CMK (cell line): ENCODE measurements at places on chromosomes 16 and 17.

- DNase-seq: no peak
These were observed 103.0 kb downstream of the SYCE1L start for GRCh38 chr16:77302249-77302648.

DNA sequence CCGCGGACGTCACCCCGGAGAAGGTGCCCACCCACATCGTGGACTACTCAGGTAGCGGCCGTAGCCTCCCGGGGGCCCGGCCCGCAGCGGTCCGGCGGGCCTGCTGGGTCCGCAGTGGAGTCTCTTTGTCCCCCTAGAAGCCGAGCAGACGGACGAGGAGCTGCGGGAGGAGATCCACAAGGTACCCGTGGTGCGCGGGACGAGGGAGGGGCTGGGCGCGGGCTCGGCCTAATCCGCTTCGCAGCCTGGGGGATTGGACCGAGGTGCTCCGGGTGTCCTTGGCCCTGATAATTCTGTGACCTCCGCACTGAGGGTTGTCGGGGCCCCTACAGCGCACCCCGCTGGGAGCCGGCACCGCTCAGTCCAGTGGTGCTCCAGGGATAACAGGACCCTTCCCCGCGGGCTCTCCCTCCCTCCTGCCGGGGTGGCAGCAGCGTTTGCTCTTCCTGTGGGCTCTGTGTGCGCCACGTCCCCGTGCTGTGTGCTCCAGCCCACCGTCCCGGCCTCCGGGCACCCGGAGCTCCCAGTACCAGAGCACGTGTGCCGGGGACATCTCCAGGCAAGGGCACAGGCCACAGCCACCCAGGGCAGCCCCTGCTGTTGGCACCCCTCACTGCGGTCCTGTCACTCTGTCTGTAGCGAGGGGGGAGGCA lies 713 bp downstream of the RHOT2 start:
- DNase-seq: no peak

GRCh38 chr17:63955232-63955631 lies 17.5 kb downstream of the SCN4A start:
- no peak for DNase-seq

DNA sequence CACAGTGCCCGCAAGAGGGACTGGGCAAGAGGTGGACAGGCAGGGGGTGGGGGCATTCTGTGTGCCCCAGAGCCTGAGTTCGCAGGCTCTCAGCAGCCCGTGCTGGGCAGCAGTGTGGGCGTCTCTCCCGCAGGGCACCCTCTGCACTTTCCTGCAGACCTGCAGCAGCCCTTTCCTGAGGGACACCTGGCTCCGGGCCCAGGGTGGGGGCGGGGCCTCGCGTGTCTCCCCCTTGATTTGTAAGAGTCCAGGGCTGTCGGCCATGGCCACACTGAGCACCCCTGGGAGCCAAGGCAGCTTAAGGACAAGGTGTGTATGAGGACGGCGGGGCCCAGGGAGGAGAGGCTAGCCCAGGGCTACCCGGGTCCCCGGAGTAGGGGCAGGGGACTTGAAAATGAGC lies 33.4 kb upstream of the SLC38A10 start:
- no peak for DNase-seq

DNA sequence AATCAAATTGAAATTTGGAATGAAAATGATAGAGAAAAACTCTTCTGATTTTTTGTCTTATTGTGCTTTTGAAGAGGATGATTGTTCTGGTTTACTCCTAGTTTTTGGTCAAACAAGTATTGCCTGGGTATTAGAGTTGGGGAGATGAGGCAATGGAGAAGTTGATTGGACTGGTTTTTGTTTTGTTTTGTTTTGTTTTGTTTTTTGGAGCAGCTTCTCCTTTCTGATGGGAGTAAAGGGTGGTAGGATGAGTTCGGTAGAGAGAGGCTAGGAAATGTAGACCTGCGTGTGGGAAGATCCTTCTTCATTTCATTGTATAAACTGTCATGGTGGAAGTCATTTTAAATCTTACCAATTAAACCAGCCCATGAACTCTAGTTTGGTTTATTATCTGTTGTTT lies 17.7 kb downstream of the ATP6V0A1 start:
- no peak for DNase-seq

- no peak for DNase-seq
These were observed 9.0 kb downstream of the TTYH2 start for GRCh38 chr17:74222399-74222798.

GRCh38 chr17:47902039-47902744 lies 6.2 kb downstream of the SP2 start:
- no peak for DNase-seq

DNA sequence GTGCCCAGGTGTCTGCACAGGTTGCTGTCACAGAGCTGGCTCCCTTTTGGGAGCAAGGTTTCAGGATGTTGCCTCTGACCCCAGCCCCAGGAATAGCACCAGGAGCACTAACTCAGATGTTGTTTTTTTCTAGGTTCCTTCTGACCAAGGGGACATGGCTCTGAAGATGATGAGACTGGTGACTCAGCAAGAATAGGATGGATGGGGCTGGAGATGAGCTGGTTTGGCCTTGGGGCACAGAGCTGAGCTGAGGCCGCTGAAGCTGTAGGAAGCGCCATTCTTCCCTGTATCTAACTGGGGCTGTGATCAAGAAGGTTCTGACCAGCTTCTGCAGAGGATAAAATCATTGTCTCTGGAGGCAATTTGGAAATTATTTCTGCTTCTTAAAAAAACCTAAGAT lies 28.1 kb downstream of the SCPEP1 start:
- DNase-seq: no peak

DNA sequence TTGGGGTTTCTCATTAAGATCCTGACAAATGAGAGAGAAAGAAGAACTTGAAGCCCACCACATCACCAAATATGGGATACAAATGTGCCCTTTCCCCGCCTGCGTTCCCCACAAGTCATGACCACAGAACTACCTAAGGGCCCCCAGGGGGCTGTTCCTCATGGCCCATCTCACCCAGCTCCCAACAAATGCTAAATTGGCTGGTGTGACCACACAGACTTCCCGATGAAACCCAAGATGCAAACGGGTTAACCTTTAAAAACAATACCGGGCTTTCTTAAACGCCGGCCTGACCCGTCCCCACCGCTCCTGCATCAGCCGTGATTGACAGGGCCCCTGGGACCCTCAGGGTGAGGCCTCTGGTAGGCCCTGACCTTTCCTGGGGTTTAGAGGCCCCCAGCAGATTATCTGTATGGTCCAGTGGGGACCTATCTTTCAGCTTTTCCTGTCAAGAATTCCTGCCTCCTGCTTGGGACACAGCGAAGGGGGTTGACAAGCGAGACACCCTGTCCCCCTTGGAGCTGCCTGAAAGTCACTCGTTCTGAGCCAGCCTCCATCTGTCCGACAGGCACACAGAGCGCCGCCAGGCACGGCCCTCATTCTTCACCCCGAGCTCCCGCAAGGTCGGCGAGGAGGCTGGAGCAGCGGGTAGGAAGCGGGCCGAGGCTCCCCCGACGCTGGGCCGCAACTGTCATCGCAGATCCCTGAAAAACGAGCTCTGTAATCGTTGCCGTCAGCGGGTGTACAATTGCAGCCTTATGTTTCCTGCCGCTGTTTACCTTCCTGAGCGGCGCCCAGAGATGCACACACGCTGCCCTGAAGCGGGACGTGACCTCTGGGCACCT lies 300.1 kb downstream of the FOXL1 start:
- no peak for DNase-seq

GRCh38 chr17:21042458-21043295 lies at the start of gene USP22:
Gene USP22 (minus strand): TSS chr17:21043011. CDS start chr17:21042835, 176 bp downstream.
- no peak for DNase-seq

DNA sequence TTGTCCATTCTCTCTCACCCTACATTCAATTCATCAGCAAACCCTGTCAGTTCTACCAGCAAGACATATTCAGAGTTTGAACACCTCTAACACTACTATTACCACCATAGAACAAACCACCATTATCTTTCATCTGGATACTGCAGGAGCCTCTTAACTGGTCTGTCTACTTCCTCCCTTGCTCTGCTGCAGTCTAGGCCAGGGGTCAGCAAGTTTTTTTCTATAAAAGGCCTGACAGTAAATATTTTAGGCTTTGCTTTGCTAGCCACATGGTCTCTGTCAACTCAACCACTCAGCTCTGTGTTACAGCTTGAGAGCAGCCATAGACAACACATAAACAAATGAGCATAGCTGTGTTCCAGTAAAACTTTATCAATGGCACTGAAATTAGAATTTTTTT lies 13.8 kb downstream of the KCTD19 start:
- no peak for DNase-seq

GRCh38 chr16:70331588-70332358 lies 14.9 kb upstream of the DDX19A start:
- DNase-seq: no peak

DNA sequence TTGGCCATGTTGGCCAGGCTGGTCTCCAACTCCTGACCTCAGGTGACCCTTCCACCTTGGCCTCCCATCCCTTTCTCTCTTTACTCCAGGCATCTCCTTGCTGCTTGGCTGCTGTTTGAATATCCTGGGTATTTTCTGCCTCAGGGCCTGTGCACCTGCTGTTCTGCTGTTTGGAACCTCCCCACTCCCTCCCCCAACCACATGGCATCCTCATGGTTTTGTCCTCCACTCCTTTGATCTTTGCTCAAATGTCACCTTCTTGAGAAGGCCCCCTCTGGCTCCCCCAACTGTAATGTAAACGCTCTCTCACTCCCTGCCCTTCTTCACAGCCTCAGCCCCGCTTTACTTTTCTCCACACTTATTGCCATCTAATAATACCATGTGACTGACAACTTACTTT lies 152.0 kb downstream of the GSG1L start:
- DNase-seq: no peak

DNA sequence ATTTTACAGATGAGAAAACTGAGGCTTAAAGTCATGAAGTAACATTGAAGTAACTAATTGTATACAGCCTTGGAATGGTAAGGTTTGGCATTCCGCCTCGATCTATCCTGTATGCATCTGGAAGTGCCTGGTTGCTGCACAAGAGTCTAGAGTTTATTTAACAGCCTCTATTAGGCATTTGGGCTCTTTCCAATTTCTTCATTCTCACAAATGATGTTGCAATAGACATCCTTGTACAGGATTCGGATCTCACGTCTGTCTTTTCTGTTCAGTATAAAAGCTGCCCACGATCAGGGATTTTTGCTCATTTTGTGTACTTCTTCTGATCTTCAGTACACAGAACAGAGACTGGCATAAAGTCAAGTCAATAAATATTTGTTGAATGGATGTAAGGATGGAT lies 100.5 kb downstream of the AIPL1 start:
- no peak for DNase-seq

GRCh38 chr17:36879027-36879426 lies 58.2 kb upstream of the LHX1 start:
- DNase-seq: no peak

DNA sequence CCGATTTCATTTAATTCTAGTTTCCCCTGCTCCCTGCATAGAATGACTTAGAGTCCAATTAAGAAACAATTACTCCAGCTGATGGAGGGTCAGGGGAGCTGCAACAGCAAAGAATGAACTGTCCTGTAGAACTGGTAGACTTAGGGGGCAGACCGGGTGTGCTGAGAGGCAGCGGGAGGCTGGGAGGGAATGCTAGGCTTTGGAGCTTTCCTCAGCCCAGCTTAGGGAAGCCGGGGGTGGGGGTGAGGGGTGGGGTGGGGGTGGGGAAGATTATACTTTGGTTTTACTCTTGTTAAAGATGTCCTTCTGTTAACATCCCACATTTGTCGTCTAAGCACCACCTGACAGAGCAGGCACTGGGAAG lies 458.6 kb upstream of the ASIC2 start:
- no peak for DNase-seq

- no peak for DNase-seq
These were observed 1.7 kb upstream of the AKTIP start for GRCh38 chr16:53504665-53505064.

DNA sequence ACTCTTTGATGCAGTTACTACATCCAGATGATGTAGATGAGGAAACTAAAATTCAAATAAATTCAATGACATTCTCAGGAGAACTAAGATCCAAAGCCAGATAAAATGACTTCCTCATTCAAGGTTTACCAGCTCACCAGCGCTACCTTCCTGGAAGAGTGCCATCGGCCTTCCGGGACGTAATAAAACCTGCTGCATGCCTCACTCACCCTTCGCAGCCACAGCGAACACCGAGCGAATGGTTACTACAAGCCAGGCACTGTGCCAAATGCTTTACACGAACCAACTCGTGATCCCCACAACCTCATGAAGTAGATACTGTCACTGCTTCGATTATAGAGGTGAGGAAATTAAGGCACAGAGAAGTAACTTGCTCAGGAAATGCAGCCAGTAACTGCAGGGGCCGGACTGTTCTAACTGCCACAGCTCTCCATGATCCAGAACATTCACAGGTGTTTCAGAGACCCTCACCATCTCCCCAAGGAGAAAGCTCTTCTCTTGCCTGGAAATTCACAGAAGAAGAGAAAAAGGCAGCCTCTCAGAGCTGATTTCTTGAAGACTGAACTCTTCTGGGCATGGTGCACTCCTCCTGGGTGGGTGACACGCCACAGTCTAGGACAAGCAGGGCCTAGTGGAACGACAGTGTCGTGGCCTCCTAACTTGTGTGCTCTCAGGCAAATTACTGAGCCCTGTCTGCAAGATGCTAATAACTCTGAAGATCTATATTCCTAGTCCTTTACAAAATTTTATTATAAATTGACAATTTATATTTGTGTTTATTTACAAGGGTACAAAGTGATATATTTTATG lies 46.8 kb downstream of the HIC1 start:
- DNase-seq: no peak

GRCh38 chr16:63625126-63625525 lies 1496.7 kb downstream of the CDH11 start:
- no peak for DNase-seq

DNA sequence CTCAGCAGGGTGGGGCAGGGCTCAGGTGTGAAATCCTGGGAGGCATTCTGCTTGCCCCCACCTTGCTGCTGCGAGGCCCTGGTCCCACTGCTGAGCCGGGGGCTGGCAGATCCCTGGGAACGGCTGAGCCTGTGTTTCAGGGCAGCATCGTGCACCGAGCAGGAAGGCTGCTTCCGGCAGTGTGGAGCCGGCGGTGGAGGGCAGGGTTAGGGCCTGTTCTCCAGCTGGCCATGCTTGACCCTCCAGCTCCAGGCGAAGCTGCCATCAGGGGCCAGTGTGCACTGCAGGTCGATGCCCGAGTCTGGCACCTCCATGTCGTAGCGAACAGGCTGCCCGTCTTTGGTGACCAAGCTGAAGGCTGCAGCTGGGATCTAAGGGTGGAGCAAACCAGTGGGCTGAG lies 2.5 kb upstream of the SPATA32 start:
- DNase-seq: no peak

DNA sequence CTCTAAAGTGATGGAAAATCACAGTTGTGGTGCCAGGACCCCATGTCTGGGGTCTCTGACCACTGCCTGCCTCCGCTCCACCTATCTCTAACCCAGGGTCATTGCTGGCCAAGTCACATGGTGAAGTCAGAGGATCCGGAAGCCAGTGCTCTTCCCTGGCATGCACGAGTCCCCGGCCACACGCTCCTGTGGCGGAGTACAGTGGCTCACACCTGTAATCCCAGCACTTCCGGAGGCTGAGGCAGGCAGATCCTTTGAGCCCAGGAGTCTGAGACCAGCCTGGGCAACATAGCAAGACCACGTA lies 21.5 kb upstream of the RBFOX3 start:
- no peak for DNase-seq

DNA sequence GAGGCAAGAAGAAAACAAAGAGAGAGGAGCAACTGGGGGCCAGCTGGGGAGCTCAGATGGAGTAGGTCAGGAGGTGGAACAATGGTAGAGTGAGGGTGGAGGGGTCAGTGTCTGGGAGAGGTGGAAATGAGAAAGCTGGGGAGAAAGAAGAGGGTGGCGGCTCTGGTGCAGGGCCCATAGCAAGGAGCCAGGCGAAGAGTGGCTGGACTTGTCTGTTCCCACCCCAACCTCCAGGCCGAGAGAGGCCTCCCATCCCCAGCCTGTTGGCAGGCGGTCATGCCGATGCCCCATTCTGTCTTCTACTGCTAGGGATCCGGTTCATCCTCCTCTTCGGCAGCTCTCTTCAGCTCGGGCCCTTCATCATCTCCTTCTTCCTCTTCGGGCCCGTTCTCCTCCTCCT lies 31.3 kb downstream of the AP1G1 start:
- DNase-seq: no peak
